PC-3 (cell line): ENCODE measurements at places on chromosomes 6 and 20. TPM values are rescaled to one million over a fixed set of nuclear protein-coding genes. Genes with fewer than 3 reads are reported as not detected.

DNA sequence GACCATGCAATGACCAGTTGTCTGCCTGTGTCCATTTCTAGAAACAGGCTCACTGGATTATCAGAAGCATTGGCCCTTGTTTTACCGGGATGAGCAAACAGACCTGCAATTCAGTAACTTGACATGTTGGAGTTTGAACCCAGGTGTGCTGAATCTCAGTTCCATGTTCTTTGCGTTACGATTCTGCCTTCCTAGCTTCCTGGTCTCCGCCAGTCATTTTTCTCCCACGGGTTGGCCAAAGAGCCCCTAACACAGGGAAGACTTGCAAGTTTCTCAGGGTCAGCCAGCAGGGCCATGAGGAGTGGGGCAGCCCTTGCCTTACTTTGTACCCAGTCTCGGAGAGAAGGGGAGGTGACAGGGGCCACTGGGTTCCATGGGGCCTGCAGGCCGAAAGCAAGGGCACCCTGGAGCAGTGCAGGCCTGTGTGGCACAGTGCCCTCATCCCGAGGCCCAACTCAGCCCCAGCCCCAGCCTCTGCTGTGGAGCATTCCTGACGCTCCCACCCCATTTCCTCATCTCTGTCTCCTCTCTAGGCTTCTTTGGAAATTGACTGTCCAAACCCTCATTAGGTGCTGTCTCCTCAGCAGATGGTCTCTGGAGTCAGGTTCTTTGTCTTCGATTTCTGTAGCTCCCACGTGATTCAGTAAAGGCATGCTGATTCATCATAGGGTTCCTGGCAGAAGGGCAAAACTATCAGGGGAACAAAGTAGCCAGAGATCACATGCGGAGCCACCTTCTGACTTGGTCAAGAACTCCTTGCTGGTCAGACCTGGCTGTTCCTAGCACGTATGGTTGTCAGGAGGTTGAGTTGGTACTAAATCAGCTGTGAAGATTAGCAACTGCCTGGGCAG is 23.6 kb downstream of the CDS2 start:
- H3K27ac ChIP-seq, result no peak overlapping the region; the same call in 1 of the 2 replicates
- H3K36me3 ChIP-seq, result no peaks in the 10 kb centered on the region
- H3K4me1 ChIP-seq, result peaks cover 34% of the 10 kb centered on the region
- peak; percentile 25 for DNase-seq
- H3K27me3 ChIP-seq, result no peaks in the 10 kb centered on the region

- H3K27ac ChIP-seq, result no peak overlapping the region
- H3K4me1 ChIP-seq, result no peaks in the 10 kb centered on the region
- no peaks in the 10 kb centered on the region for H3K27me3 ChIP-seq
- H3K4me3 ChIP-seq, result no peak overlapping the region
- no peaks in the 10 kb centered on the region for H3K36me3 ChIP-seq
- DNase-seq, result no peak
Measured at GRCh38 chr6:92273694-92274093, 1145.7 kb downstream of the EPHA7 start.

- peak; percentile 45 for DNase-seq
- no peaks in the 10 kb centered on the region for H3K36me3 ChIP-seq
- H3K4me3 ChIP-seq, result no peak overlapping the region
- H3K27ac ChIP-seq, result no peak overlapping the region
- H3K27me3 ChIP-seq, result no peaks in the 10 kb centered on the region
- H3K4me1 ChIP-seq, result peaks cover 21% of the 10 kb centered on the region
Measured at GRCh38 chr6:108621117-108621516, 60.4 kb downstream of the FOXO3 start.

DNA sequence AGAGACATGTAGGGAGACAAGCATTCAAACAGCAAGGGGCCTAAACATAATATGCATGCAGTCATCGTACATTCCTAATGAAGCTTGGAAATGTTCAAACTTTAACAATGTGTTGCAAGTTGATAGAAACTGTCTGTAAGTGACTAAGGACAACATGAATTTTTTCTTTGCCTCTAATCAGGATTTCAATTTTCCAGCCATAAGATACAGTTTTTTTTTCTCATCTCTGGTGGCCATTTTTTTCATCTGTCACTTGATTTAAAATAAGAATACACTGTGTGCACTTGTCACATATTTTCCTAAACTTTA is 22.2 kb upstream of the MTRF1L start:
- 0 out of 2 replicates have a peak, but pooled peaks cover 2% of the 10 kb centered on the region for H3K4me1 ChIP-seq
- no peak overlapping the region for H3K4me3 ChIP-seq

DNA sequence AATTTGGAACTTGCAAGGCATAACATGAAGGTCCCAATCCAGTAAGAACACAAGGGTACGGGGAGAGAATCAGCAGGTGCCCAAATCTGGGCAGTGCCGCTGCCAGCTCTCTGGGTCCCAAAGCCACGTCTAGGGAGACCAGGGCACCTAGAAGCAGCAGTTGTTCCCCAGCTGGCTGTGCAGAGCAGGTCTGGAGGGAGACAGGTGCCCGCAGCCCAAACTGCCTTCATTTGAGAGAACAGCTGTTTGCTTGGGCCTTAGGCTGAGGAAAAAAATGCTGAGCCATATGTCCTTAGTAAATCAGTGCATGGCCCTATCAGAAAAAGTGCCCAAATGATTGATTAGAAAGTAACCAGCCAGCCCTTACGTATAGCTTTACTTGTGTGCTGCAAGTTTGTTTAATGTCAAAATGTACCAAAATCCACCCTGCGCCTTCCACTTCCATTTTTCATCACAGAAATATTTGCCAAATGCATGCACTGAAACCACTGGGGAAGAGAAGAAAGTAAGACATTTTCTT is 9.1 kb upstream of the PRELID3B start:
- H3K4me3 ChIP-seq, result no peak overlapping the region
- H3K36me3 ChIP-seq, result no peaks in the 10 kb centered on the region
- H3K27ac ChIP-seq, result no peak overlapping the region
- no peak for DNase-seq
- H3K27me3 ChIP-seq, result peaks cover 19% of the 10 kb centered on the region
- H3K4me1 ChIP-seq, result peaks cover 16% of the 10 kb centered on the region

DNA sequence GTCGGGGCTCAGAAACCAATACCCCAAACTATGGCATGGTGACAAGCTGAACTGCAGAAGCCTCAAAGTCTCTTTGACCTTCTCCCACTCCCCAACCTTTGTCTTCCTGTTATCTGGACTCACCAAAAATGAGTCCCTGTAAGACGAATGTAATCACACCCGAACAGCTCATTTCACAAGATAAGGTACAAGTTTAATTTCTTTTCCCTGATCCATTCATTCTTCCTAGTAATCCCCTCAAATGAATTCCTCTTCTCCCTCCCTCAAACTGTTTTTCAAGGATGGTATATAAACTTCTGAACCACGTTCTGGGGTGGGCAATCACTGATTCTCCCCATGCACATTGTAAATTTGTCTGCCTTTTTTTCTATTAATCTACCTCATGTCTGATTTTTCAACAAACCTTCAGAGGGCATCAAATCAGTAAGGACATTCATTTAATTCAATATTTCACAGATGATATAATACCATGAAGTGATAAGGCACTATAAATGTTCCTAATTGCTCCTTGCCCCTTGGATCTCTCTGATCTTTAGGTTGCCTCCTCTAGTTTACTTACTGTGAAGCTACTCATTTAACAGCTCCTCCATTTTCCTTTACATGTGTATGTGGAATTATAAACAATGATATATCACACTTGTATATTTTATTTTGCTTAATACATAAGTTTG is 77.2 kb downstream of the OR2B2 start:
- peaks cover 12% of the 10 kb centered on the region for H3K4me1 ChIP-seq

DNA sequence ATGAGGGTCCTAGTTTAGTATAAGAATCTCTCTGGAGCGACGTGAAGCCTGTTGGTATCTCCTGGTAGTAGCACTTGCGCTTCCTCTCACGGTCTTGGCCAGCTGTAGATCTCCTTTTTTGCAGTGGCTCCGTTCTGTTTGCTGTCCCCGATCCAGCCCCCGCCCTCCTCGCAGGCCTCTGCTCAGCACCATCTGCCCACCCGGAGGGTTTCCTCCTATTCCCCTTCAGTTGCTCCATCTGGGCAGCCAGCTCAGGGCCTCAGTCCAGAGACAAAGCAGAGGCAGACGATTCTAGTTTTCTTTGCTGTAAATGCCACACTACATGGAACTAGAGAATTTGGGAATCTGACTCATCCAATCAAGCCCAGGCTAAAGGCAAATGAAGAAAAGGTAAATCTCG is 126.6 kb downstream of the TIAM2 start:
- no peak overlapping the region for H3K4me3 ChIP-seq
- H3K36me3 ChIP-seq, result no peaks in the 10 kb centered on the region
- H3K4me1 ChIP-seq, result peaks cover under 1% of the 10 kb centered on the region; the same call in 1 of the 2 replicates
- H3K27me3 ChIP-seq, result no peaks in the 10 kb centered on the region
- DNase-seq, result no peak
- H3K27ac ChIP-seq, result no peak overlapping the region

DNA sequence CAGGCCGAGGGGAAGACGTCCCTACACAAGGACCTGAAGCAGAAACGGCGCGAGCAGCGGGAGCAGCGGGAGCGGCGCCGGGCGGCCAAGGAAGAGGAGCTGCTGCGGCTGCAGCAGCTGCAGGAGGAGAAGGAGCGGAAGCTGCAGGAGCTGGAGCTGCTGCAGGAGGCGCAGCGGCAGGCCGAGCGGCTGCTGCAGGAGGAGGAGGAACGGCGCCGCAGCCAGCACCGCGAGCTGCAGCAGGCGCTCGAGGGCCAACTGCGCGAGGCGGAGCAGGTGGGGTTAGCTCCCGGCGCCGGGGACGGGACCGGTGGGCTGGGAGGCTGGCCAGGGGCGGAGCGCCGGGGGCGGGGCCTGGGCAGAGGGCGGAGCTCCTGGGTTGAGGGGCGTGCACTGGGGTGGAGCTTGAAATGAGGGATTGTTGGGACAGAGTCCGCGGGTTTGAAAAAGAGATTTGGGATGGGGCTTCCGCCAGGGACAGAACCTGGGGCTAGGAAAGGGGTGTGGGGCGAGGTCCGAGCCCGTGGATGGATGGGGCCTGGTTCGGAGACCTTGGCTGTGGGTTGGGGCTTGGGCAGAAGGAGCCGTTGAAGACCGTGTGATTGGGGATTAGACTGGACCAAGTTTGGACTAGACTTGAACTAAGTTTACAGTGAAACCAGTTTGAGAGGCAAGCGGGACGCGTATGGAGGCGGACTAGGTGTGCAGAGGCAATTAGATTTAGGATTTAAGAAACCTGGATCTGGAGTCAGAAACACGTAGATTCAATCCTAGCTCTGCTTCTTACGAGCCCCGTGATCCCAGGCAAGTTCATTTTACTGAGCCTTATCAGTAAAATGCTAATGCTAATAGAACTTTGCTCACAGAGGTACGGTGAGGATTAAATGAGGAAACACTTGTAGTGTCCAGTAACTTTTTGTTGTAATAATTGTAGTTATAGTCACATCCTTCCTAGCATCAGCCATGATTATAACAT is 20.9 kb downstream of the DEF6 start:
- DNase-seq, result peak; percentile 88
- 0 out of 2 replicates have a peak, but pooled peaks cover 5% of the 10 kb centered on the region for H3K36me3 ChIP-seq
- H3K27ac ChIP-seq, result no peak overlapping the region
- H3K4me1 ChIP-seq, result peaks cover 9% of the 10 kb centered on the region
- H3K4me3 ChIP-seq, result peak overlapping the region; percentile 70
- no peaks in the 10 kb centered on the region for H3K27me3 ChIP-seq

GRCh38 chr20:25389858-25390537 is 637 bp downstream of the ABHD12 start:
- H3K36me3 ChIP-seq, result no peaks in the 10 kb centered on the region
- peak; percentile 51 for DNase-seq
- peaks cover 23% of the 10 kb centered on the region for H3K4me1 ChIP-seq
- H3K4me3 ChIP-seq, result peak overlapping the region; percentile 98
- H3K27ac ChIP-seq, result peak overlapping the region; percentile 22; the same call in 1 of the 2 replicates

DNA sequence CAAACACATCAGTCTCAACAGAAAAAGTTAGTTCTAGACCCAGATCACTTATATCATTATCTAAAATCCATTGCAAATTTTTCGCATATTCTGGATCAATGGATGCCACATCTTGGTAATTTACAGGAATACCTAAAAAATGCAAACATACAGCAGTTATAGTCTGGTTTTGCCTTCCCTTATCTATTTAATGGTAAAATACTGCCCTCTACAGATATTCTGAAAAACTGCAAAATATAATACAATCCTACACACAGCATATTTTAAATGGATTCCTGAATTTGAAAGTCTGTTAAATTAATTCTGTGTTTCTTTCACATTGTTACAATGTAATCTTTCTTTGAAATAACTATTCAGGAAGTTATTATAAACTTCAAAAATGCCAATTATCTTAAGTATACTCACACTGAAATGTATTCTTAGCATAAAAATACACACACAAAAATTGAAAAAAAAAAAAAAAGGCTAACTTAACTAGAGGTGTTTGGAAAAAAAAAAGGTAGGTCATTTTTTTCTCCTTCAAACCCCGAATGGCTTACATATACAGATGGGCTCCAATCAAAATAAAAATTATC is 88.4 kb downstream of the HACE1 start:
- H3K27me3 ChIP-seq, result no peaks in the 10 kb centered on the region
- peak; percentile 45 for DNase-seq
- H3K4me1 ChIP-seq, result no peaks in the 10 kb centered on the region
- no peak overlapping the region for H3K4me3 ChIP-seq
- H3K36me3 ChIP-seq, result no peaks in the 10 kb centered on the region
- no peak overlapping the region for H3K27ac ChIP-seq

DNA sequence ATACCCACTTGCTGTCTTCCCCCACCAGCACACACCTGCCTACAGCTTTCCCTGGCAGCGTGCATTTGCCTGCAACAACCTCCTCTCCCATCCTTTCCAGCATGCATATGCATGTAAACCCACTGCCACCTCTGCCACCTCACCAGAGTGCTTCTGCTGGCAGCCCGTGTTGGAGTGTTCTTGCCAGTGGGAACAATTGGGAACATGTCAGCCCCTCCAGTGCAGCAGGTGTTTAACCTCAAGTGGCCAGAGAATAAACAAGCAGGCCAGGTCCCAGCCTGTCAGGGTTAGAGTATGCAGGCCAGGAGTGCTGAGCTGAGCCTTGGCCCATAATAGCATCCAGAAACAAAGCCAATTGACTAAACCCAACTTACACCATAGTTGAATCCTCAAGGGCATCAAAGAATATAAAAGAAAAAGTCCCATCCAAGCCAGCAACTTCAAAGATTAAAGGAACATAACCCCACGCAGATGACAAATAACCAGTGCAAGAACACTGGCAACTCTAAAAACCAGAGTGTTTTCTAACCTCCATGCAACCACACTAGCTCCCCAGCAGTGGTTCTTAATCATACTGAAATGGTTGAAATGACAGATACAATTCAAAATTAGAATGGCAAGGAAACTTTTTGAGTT is 1212.1 kb upstream of the CITED2 start:
- H3K4me3 ChIP-seq, result no peak overlapping the region
- no peaks in the 10 kb centered on the region for H3K4me1 ChIP-seq
- DNase-seq, result no peak
- no peaks in the 10 kb centered on the region for H3K27me3 ChIP-seq
- H3K36me3 ChIP-seq, result no peaks in the 10 kb centered on the region

GRCh38 chr20:58608096-58608840 is 42.8 kb upstream of the STX16 start:
- H3K36me3 ChIP-seq, result no peaks in the 10 kb centered on the region
- H3K4me1 ChIP-seq, result peaks cover 27% of the 10 kb centered on the region
- no peak overlapping the region for H3K4me3 ChIP-seq
- no peak overlapping the region for H3K27ac ChIP-seq

Gene SMIM8
- 3.4 and 5.0 TPM in 2 replicates for total RNA-seq

Gene SNAP25
- total RNA-seq, result not detected in 2 replicates

Gene ZNF391
- total RNA-seq, result 1.7 and 5.9 TPM in 2 replicates

Gene EXOC2
- total RNA-seq, result 24.8 and 27.7 TPM in 2 replicates
